Right atrium auricular region (tissue), 2 donors: ENCODE measurements at places on chromosomes 12 and 14. TPM values are rescaled to one million over a fixed set of nuclear protein-coding genes. Genes with fewer than 3 reads are reported as not detected.

- no peak for DNase-seq
- H3K27ac ChIP-seq: peak overlapping the region; percentile 92
- H3K36me3 ChIP-seq: peaks cover 4% of the 10 kb centered on the region
- no peaks in the 10 kb centered on the region for H3K4me1 ChIP-seq
- no peak overlapping the region for H3K4me3 ChIP-seq
Observed at GRCh38 chr12:6204533-6205143, 4.4 kb downstream of the CD9 start.

- no peaks in the 10 kb centered on the region for H3K36me3 ChIP-seq
- no peaks in the 10 kb centered on the region for H3K27me3 ChIP-seq
- no peak overlapping the region for H3K4me3 ChIP-seq
- no peak overlapping the region for H3K27ac ChIP-seq
- no peaks in the 10 kb centered on the region for H3K4me1 ChIP-seq
- no peak for DNase-seq
Observed at GRCh38 chr12:128091951-128092382, 175.0 kb upstream of the TMEM132C start.

DNA sequence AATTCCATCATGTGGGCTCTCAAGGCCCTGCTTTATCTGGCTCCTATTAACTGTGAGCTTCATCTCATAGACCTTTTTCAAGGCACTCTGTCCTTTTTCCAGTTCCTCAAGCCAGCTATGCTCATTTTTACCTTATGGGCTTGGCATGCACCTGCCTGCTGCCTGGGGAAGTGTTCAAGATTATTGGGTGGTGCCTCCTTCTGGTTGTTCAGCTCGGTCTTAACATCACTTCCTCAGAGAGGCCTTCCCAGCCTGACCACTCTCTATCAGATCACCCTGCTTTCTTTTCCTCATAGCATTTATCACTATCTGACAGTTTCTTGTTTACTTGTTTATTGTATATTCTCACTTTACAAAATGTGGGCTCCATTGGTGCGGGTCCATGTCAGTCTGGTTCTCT is 141.3 kb downstream of the PTPRR start:
- DNase-seq: no peak
- H3K4me3 ChIP-seq: no peak overlapping the region
- H3K27me3 ChIP-seq: no peaks in the 10 kb centered on the region
- no peak overlapping the region for H3K27ac ChIP-seq
- no peaks in the 10 kb centered on the region for H3K36me3 ChIP-seq

- H3K4me1 ChIP-seq: peaks cover 8% of the 10 kb centered on the region
- no peak for DNase-seq
- H3K27ac ChIP-seq: peak overlapping the region; percentile 15
Observed at GRCh38 chr12:12909995-12910420, 18.6 kb downstream of the GPRC5A start.

- no peaks in the 10 kb centered on the region for H3K4me1 ChIP-seq
- no peak for DNase-seq
- no peak overlapping the region for H3K4me3 ChIP-seq
- H3K36me3 ChIP-seq: no peaks in the 10 kb centered on the region
- no peaks in the 10 kb centered on the region for H3K27me3 ChIP-seq
Observed at GRCh38 chr12:65585648-65586602, 238.4 kb upstream of the HMGA2 start.

DNA sequence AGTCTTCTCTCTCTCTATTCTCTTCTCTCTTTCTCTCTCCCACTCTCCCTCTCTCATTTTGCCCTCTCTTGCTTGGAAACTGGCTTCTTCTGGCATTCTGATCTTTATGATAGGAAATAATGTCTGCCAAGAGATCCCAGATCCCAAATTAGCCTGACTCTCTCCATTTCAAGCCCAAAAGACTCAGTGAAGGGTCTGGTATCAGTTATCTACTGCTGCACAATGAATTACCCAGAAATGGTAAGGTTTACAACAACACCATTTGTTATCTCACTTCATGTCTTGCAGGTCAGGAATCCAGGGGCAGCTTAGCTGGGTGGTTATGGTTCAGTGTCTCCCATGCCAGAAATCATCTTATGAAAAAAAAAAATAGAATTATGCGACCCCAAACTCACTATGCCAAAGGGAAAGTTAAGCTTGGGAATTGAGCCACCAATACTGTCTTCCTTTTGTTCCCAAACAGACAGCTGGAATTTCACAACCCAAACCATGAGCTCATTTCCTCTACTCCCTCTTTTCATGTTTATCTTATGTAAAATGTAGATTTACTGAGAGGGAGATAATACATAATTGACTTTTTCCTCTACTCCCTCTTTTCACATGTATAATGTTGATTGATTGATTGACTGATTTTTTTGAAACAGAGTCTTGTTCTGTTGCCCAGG is 67.8 kb upstream of the FICD start:
- DNase-seq: no peak
- no peaks in the 10 kb centered on the region for H3K27me3 ChIP-seq
- H3K4me3 ChIP-seq: no peak overlapping the region

DNA sequence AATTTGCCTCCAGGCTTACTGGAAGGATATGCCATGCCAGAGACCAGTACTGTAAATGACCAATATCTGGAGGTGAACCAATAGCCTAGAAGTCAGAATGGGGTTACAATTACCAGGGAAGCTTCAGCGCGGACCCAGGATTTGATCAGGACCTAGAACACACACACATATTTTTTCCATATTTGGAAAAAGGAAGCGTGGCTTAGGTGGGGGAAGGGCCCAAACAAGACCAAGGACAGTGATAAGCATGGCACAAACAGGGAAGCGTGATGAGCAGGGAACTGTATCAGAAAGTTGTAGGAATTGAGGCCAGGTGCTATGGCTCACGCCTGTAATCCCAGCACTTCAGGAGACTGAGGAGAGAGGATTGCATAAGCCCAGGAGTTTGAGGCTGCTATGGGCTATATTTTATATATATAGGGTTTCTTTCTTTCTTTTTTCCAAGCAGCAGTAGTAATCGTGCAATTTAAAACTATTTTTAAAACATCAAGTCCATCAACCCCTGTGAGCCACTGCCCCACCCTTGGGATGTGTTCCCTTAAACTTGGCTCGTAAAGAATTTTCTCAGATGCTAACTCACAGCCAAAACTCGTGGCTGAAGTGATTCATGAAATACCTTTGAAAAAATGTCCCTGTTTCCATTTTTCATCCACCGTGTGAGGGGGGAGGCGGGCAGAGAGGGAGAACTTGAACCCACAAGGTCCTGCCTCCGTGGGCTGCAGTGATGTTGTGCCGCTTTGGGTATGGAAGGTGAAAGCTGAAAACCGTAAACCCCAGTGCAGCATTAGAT is 16.7 kb downstream of the HRK start:
- no peak for DNase-seq
- no peaks in the 10 kb centered on the region for H3K27me3 ChIP-seq
- no peak overlapping the region for H3K27ac ChIP-seq
- no peaks in the 10 kb centered on the region for H3K4me1 ChIP-seq
- no peak overlapping the region for H3K4me3 ChIP-seq

DNA sequence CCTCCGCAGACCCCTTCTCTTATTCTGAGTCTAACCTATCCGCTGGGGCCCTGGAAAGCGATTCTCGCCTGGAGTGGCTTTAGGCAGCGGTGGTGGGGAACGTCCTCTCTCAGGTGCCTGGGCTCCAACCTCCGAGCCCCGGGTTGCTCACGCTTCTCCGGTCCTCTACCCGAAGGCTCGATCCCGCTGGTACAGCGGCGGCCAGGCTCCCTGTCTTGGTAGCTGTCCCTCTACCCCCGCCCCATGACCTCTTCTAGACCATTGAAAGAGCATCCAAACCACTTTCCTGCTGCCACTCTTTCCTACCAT is 505 bp upstream of the HEBP1 start:
- peak; percentile 76 for DNase-seq
- peak overlapping the region; percentile 47 for H3K4me3 ChIP-seq
- H3K36me3 ChIP-seq: no peaks in the 10 kb centered on the region
- H3K4me1 ChIP-seq: peaks cover 54% of the 10 kb centered on the region
- no peaks in the 10 kb centered on the region for H3K27me3 ChIP-seq

DNA sequence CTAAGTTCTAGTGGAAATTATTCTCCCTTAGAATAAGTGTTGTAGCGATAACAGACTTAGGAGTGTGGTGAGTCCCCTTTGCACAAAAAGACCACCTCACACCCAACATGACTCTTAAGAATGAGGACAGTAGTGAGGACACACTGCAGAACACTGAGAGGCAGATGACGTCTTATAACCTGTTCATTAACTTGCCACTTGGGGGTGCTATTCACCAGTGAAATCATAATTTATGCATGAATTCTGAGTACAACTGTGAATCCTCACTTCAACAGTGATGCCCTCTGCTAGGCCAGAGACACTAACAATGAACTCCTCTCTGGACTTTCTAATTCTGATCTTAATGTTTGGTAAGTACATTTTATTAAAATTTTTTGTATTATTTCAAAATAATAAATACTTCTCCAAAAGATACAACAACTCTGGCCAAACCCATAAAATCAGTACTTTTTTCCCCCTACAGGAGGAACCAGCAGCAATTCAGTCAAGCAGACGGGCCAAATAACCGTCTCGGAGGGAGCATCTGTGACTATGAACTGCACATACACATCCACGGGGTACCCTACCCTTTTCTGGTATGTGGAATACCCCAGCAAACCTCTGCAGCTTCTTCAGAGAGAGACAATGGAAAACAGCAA is 274.7 kb downstream of the DAD1 start:
- no peaks in the 10 kb centered on the region for H3K36me3 ChIP-seq
- no peak for DNase-seq
- no peaks in the 10 kb centered on the region for H3K27me3 ChIP-seq
- H3K27ac ChIP-seq: no peak overlapping the region
- no peak overlapping the region for H3K4me3 ChIP-seq
- H3K4me1 ChIP-seq: no peaks in the 10 kb centered on the region

DNA sequence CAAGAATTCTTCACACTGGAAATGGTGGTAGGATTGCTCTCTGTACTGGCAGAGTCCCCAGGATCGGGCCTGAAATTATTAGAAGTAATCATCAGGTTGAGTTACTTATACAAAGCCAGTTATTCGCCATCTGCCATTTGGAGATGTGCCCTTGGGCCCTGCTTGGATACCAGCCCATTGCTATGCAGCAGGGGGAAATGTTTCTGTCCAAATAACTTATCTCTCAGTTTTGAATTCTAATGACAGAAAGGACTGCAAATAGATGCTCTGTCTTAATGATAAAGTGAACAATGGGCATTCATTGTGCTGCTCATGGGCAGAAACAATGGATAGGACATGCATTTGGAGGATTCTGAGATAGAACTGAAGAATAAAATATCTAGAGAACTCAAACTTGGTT is 139.1 kb upstream of the PELI2 start:
- DNase-seq: no peak
- peaks cover 16% of the 10 kb centered on the region for H3K4me1 ChIP-seq
- no peak overlapping the region for H3K4me3 ChIP-seq
- H3K27ac ChIP-seq: no peak overlapping the region

- DNase-seq: peak; percentile 77
- H3K4me3 ChIP-seq: no peak overlapping the region
- no peaks in the 10 kb centered on the region for H3K4me1 ChIP-seq
- H3K27me3 ChIP-seq: no peaks in the 10 kb centered on the region
Observed at GRCh38 chr14:102795060-102795925, 18.0 kb downstream of the TRAF3 start.

DNA sequence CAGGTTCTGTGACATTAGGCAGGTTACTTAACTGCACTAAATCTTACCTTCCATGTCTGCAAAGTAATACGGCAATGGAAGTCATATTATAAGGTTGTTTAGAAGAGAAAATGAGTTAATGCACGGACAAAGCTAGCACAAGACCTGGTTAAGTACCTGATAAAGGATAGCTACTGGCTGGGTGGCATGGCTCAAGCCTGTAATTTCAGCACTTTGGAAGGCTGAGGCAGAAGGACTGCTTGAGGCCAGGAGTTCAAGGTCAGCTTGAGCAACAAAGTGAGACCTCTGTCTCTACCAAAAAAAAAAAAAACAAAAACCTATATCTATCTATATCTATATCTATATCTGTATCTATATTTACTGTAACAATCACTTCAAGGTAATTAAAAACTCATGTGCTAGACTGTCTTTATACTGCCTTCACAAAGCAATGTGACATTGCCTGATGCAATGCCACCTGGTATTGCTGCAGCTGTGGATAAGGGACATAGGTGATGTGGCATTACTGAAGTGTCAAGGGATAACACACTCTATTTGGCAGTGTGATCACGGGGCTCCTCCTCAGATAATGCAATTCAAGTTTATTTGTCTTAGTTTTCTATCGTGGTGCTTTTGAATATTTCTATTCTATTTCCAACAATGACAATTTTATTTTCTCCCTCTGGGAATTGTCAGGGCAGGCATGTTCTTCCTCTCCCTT is 107.1 kb downstream of the PAX9 start:
- no peaks in the 10 kb centered on the region for H3K4me1 ChIP-seq
- H3K36me3 ChIP-seq: no peaks in the 10 kb centered on the region
- no peaks in the 10 kb centered on the region for H3K27me3 ChIP-seq
- no peak overlapping the region for H3K4me3 ChIP-seq
- H3K27ac ChIP-seq: no peak overlapping the region

DNA sequence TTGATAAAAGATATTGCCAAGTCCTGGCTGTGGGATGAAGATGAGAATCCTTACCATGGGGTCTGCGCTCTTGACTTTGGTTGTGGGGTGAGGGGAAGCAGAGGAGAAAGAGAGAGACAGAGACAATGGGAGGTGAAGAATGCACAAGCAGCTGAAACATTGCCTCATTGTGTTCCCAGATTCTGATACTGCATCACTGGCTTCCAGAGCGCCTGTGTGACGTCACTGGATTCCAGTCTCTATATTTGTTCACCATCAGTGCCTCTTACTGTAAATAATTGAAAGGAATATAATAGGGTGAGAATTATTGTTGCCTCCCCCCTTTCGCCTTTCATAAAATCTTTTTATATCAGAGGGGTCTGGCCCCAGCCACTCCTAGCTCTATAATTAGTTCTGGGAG is 188.9 kb upstream of the NTF3 start:
- no peaks in the 10 kb centered on the region for H3K27me3 ChIP-seq
- H3K4me1 ChIP-seq: peaks cover 5% of the 10 kb centered on the region
- H3K36me3 ChIP-seq: no peaks in the 10 kb centered on the region
- no peak overlapping the region for H3K4me3 ChIP-seq

DNA sequence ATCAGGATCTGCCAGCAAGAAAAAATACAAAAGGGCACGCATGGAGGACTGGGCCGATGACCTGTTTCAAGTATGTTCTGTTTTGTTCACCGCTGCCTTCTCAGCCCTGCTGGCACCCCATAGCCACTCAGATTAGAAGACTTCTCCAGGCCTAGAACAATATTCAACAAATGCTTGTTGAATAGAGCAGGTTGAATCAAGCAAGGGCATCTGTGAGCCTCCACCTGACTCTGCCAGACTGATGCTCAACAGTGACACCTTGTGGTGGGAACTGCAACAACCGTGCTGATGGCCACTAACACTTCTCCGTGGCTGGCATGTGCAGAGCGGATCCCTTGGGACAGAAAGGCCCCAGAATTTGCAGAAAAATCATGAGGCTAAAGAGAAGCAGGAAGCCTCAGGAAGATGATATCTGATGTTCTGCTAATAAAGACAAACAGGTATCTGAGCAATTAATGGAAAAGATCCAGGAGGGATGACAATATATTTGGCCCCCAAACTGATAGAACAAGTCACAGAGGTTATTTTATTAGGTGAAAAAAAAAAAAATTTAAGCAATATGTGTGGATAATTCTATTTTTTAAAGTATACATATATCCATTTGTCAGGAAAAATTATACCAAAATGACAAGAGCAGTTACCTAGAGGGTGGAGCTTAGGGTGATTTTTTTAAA is 114.3 kb downstream of the KSR2 start:
- no peaks in the 10 kb centered on the region for H3K36me3 ChIP-seq
- no peak for DNase-seq
- H3K27me3 ChIP-seq: no peaks in the 10 kb centered on the region
- no peak overlapping the region for H3K27ac ChIP-seq

SSTR1 gene
- total RNA-seq: 1.8 TPM

APOF gene
- total RNA-seq: not detected

SETD1B gene
- 6.0 TPM for total RNA-seq

PSMC6 gene
- total RNA-seq: 60.1 TPM
